ENCODE measurements at places on chromosomes 4 and X. TPM values are rescaled to one million over a fixed set of nuclear protein-coding genes. Genes with fewer than 3 reads are reported as not detected.

Gene UGT2B17
- total RNA-seq: not detected

DNA sequence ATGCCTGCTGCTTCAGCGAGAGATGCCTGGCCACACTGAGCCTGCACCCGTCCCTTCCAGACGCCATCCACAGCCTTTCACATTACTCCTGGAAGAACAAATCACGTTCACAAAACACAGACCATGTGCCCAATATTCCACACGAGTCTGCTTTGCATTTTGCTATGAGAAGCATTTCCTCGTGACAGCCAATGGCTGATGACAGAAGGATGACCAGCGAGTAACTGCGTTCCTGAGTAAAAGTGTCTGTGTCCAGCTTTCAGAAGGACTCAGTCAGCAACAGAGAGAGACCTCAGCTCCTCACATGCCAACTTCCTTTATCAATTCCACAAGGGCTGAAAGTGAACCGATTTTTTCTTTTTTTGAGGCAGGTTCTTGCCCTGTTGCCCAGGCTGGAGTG lies 19.5 kb downstream of the NAT8L start:
- DNase-seq: no peak

DNA sequence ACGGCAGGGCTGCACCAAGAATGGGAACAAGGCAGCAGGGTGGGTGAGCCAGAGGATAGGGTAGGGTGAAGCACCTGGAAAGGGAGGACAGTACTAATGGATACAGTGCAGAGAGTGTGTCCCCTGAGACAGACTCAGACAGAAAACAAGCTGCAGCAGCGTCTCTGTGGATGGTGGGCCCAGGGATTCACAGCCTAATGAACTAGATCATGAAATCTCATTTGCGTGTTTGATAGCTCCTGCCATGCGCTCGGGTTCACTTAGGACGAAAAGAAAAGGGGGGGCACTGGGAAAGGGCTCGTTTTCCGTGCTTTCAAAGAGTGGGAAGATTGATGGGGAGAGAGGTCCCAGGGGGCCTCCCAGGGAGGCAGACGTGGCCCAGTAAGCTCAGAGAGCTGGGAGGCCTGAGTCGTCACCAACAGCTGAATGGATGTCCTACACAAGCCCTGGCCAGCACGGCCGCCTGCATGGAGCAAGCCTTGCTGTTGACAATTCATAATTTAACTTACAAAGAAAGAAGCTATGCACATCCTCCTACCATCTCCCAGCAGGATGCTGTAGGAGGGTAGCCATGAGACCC lies 446.9 kb downstream of the BCOR start:
- no peak for DNase-seq

DNA sequence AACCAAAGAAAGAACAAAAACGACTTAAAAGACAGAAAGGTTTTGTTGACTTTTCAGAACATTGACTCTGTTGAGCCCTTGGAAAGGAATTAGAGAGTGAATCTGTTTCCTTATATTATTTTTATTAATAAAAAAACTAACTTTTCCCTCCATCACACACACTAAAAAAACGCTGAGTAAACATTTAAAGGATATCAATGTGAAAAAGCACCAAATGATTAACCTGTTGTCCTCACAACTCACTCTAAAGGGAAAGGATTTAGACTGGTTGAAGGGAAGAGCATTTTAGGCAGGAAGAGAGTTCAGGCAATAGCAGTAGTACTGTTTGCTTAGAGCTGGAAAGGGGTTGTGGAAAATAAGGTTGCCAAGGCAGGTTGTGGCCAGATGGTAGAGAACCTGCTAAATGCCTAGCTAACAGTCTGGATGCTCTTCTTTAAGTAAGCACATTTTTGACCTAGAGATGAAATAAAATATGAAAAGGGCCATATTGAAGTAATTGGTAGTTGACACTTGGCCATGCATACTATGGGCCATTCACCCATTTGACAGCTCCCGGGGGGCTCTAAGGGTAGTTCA lies 98.0 kb upstream of the NDP start:
- DNase-seq: no peak

Gene NDNF
- 0.29 TPM for total RNA-seq

DNA sequence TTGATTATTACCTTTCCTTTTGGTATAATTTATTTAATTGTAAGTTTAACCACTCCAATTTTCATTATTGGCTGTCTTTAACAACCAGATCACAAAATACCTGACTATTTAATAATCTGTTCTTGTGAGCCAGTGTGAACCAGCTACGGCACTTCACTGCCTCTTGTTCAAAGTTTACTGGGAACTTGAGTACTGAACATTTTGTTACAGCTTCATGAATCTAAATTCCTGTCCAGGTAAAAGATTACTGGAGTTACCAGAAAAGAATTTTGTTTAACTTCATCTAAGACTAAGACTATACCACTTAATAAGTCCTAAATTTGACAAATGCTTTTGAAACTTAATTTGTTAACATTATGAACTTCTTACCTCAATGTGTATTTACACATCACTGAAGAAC lies 178.3 kb downstream of the FBXO8 start:
- no peak for DNase-seq

DNA sequence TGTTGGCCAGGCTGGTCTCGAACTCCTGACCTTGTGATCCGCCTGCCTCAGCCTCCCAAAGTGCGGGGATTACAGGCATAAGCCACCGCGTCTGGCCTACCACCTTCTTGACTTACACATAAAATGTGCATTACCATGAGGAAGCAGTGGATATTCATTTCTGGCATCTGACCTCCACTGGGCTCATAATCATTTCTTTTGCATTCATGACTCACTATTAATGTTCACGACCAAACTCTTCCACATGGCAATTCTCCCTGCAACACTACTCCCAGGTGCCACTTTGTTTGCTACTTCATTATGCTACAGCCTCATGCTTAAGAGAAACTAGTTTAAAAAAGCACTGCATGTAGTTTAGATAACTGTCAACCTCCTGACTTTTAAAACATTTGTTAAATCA lies 22.7 kb downstream of the RASGEF1B start:
- peak; percentile 6 for DNase-seq

Gene IL21
- total RNA-seq: not detected

DNA sequence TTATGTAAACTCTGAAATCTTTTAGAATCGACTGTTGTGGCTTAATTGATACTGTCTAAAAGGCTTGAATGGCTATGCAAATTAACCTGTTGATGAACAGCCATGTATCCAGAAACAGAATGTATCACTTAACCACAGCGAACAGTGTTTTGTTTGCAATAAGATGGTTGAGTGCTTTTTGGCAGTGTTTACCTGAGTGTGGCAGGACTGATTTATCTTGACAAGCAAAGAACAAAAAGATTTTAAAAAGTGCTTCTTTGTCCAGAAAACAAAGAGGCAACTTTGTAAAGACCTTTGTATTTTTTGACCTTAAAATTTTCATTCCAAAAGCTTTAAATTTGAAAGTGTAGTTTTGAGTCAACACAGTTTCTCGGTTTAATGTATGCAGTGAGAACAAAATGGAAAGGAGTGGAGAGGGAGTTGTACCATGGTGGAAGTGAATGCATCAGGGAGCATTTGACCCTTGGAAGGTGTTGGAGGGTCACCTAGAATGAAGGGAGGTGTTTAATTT lies 18.0 kb downstream of the ARHGAP10 start:
- no peak for DNase-seq

Gene KCNIP4
- total RNA-seq: not detected

Gene ASMTL
- total RNA-seq: 3.3 TPM

- DNase-seq: no peak
These were observed 143.8 kb upstream of the OTUD4 start for GRCh38 chr4:145324161-145324560.

Gene PRSS12
- total RNA-seq: 3.0 TPM

DNA sequence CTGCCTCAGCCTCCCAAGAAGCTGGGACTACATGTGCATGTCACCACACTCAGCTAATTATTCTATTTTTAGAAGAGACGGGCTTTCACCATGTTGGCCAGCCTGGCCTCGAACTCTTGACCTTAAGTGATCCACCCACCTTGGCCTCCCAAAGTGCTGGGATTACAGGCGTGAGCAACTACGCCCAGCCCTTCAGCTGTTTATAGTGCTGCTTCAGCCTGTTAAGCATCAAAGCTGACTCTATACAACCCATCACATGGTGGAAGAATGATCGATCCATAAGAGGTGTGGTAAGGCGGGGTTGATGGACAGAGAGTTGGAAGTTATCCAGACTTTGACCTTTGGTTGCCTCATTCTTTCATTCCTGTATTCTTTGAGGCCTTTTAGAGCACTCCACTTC lies 56.2 kb upstream of the RAPGEF2 start:
- peak; percentile 19 for DNase-seq

Gene AMBN
- 0.17 TPM for total RNA-seq

Gene VCX3A
- total RNA-seq: not detected

GRCh38 chr4:88382621-88383020 lies 4.0 kb downstream of the HERC6 start:
- peak; percentile 3 for DNase-seq

- DNase-seq: no peak
These were observed 21.6 kb downstream of the CLDN34 start for GRCh38 chrX:9988762-9989161.

Gene SPANXN3
- total RNA-seq: not detected

DNA sequence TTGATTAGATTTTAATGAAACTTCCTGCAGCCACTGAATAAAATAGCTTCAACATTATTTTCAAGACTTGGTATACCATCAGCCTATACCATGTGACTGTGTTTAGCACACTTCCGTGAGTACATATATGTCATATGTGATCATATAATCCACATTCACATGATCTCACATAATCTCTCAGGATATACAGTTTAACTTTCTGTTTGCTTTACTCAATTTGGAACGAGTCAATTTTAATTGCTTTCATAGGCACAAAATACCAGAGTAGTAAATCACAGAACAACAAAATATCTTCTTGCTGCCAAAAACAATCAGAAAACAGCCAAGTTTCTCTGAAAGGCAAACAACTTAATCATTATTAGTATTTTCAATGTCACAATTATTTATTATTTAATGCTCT lies 731.1 kb upstream of the DIAPH2 start:
- no peak for DNase-seq

- peak; percentile 54 for DNase-seq
These were observed 49.6 kb downstream of the LNX1 start for GRCh38 chr4:53541577-53542206.

GRCh38 chr4:126757219-126757618 lies 875.5 kb upstream of the INTU start:
- DNase-seq: peak; percentile 2

DNA sequence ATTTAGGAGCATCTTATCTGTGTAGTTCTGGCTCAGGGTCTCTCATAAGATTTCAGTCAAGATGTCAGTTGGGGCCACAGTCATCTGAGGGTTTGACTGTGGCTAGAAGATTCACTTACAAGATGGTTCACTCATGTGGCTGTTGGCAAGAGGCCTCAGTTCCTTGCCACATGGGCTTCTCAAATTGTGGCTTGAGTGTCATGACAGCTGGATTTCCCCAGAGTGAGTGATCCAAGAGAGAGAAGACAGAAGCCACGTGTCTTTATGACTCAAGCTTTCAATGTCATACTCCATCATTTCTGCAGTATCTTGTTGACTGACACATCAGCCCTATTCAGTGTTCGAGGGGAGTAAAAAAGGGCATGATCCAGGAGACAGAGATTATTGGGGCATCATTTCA lies 131.3 kb upstream of the AP1S2 start:
- DNase-seq: no peak

GRCh38 chr4:127732623-127733328 lies 2.6 kb downstream of the SLC25A31 start:
- peak; percentile 46 for DNase-seq

- no peak for DNase-seq
These were observed 190.7 kb downstream of the RPA4 start for GRCh38 chrX:97074400-97074799.

DNA sequence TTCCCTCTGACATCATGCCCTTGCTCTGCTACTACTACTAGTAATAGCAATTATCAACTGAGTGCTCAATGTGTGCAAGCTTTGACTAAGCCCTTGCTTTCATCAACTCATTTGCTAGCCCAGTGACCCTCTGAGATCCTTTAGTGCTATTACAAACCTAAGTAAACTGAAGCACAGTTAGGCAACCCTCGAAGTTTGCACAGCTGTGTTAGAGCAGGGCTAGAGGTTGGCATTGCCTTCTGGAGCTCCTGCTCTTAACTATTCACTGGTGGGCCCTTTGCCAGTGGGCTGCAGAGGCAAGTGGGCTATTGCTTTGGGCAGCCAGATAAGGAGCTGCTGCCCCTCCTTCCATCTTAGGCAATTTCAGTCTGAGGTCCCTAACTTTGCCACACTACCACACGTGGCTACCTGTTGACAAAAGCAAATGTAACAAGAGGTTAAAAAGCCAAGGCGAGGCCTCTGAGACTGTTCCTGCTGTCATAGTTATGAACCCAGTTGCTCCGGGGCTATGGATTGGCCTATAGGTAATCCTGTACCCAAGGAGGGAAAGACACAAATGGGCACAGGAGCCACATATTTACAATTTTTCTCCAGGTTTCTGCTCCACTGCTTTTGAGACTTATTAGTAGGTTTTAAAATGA lies 41.5 kb upstream of the ANKRD50 start:
- DNase-seq: no peak

Gene SLC16A2
- 6.6 TPM for total RNA-seq

GRCh38 chr4:86452924-86453531 lies 93.2 kb upstream of the MAPK10 start:
- DNase-seq: no peak

GRCh38 chr4:39892988-39893692 lies 84.6 kb downstream of the PDS5A start:
- DNase-seq: no peak

Gene CD40LG
- not detected for total RNA-seq

All from A172 (cell line).